ENCODE measurements at places on chromosomes 5 and 9. TPM values are rescaled to one million over a fixed set of nuclear protein-coding genes. Genes with fewer than 3 reads are reported as not detected.

GRCh38 chr5:43642428-43642827 lies 39.4 kb downstream of the NNT start:
- H3K27ac ChIP-seq = no peak overlapping the region
- H3K36me3 ChIP-seq = peaks cover 19% of the 10 kb centered on the region
- peaks cover 22% of the 10 kb centered on the region for H3K4me1 ChIP-seq
- H3K27me3 ChIP-seq = no peaks in the 10 kb centered on the region

DNA sequence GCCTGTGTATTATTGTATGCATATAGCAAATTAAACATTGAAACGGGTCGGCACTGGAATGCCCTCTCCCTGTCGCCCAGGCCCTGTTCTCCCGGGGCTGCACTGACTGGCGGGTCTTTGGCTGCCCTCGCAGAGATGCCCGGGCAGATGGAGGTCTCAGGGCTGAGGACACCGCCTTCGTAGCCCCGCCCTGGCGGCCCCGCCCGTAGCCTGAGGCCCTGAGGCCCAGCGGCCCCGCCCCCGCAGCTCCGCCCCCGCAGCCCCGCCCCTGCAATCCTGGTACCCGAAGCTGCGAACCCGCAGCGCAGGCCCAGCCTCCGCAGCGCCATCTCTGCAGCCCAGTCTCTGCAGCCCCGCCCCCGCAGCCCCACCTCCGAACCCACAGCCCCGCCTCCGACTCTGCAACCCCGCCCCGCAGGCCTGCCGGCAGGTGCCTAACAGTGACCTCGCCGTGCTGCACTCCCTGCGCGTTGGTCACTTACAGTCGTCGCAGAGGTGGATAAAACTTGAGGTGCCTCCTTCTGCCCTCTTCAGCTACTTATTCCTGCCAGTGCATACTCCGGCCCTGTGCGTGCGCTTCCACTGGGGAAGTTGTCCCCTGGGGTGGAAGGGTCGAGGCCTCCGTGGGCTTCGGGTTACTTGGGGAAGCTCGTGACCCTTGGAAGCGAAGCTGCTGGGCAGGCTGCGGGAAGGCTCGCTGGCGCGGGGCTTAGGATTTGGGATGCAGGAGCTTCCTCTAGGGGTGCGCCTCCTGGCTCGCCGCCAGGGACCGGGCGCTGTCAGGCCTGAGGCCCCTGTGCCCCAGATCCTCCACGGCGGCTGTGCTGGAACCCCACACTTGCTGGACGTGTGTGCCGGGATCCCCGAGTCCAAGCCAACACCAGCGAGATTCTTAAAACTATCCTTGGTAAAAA lies 72.3 kb downstream of the ICE1 start:
- peak overlapping the region; percentile 10 for H3K27ac ChIP-seq
- peaks cover 29% of the 10 kb centered on the region for H3K4me1 ChIP-seq
- no peaks in the 10 kb centered on the region for H3K27me3 ChIP-seq
- H3K36me3 ChIP-seq = peaks cover 13% of the 10 kb centered on the region
- H3K4me3 ChIP-seq = peak overlapping the region; percentile 39

DNA sequence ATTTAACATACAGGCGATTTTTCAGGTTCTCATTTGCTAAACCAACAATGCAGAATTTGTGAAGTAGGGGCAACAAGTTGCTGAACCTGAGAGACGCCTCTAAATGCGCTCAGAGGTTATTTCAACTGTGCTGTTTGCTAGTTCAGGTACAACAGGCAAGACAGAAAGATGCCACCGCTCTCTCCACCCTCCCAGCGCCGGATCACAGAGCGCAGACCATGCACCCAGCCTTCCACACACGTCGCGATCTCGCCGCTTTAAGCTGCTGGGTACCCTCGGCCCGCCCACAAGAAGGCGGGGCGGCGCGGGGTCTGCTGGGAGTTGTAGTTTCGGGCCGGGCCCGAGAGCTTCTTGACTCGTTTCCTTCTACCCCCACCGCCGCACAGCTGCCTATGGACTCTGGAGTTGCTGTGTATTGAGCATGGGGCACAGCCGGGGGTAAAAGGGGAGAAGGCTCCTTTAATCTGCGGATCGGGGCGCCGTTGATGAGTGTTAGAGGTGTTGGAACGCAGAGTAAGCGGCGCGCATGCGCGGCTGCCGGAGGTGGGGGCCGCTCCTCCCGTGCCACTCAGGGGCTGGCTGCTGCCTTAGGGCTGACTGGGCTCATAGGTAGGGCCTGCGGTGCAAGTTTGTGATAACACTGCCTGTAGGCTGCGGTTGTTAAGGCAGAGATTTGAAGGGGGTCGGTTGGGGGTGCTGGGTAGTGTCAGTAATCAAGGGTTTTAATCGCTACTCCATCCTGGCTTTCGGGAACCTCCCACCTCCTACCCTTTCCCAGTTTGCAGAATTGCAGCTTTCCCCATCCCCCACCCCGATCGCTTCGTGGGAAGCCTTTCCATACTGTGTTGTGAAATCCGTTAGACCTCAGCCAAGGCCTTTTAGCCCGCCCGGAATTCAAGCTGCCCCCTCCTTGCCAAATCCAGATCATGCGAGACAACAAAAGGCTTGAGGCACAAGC lies 40.3 kb upstream of the ABCA1 start:
- H3K36me3 ChIP-seq = no peaks in the 10 kb centered on the region
- peaks cover 35% of the 10 kb centered on the region for H3K4me1 ChIP-seq

- H3K27ac ChIP-seq = no peak overlapping the region
- no peaks in the 10 kb centered on the region for H3K27me3 ChIP-seq
- H3K4me3 ChIP-seq = no peak overlapping the region
- DNase-seq = no peak
These were observed 5.5 kb upstream of the PSAT1 start for GRCh38 chr9:78291240-78291925.

DNA sequence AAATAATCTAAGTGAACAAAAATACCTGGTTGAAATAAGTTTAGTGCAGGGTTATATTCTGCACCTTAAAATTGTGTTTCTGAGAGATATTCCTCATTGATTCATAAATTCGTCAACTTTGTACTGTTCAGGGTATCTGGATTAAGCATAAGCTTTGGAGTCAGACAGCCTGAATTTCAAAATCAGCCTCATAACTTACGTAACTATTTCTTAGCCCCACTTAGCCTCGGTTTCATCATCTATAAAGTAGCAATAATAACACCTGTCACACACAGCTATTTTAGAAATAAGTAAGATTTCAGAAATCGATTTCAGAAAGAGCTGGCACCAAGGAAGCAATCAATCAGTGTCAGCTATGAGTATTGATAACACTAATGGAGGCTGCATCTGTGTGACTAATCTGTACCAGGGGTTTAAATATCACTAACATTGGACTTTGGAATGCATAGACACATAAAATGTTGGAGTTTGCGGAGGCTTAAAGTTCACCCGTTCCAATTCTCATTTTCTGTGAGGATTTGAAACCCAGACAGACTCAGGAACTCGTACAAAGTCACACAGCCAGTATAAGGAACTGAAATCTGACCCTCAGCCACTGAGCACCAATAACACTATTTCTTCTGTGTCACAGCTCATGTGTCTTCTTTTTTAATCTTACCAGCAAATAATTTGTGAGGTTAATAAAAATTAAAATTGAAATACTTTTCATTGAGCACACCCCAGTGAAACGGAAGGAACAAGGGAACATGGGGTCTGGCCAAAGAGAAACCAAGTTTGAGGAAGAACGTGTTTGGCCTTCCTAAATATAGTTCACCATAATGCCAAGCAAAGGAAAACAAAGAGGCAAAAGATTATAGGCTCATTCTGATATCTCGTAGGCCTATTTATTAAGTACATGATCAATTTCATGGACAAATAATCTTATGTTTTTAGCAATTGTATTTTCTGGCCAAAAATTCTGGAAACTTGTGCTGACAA lies 194.4 kb upstream of the PTGER4 start:
- no peak overlapping the region for H3K27ac ChIP-seq
- H3K4me3 ChIP-seq = no peak overlapping the region
- H3K36me3 ChIP-seq = no peaks in the 10 kb centered on the region

- H3K4me1 ChIP-seq = no peaks in the 10 kb centered on the region
- H3K36me3 ChIP-seq = no peaks in the 10 kb centered on the region
- DNase-seq = no peak
- H3K4me3 ChIP-seq = no peak overlapping the region
- H3K27me3 ChIP-seq = no peaks in the 10 kb centered on the region
- no peak overlapping the region for H3K27ac ChIP-seq
These were observed 150.9 kb downstream of the ADGRV1 start for GRCh38 chr5:90709323-90710155.

DNA sequence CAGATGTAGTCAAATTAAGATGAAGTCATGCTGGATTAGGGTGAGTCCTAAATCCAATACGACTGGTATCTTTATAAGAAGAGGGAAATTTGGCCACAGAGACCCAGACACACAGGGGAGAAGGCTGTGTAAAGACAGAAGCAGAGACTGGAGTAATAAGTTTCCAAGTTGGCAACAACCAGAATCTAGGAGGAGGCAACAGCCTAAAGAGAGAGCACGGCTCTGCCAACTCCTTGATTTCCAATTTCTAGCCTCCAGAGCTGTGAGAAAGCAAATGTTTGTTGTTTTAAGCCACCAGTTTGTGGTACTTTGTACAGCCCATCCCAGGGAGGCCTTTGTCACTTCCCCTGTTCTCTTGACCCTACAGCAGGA lies 74.4 kb downstream of the ATG10 start:
- no peak for DNase-seq
- H3K4me3 ChIP-seq = no peak overlapping the region
- no peaks in the 10 kb centered on the region for H3K36me3 ChIP-seq

- H3K4me3 ChIP-seq = no peak overlapping the region
- no peaks in the 10 kb centered on the region for H3K27me3 ChIP-seq
- H3K4me1 ChIP-seq = no peaks in the 10 kb centered on the region
- no peak overlapping the region for H3K27ac ChIP-seq
These were observed 48.2 kb downstream of the FRMD3 start for GRCh38 chr9:83489961-83490360.

- no peak overlapping the region for H3K4me3 ChIP-seq
- peaks cover 38% of the 10 kb centered on the region for H3K36me3 ChIP-seq
- no peak overlapping the region for H3K27ac ChIP-seq
- H3K27me3 ChIP-seq = no peaks in the 10 kb centered on the region
- H3K4me1 ChIP-seq = no peaks in the 10 kb centered on the region
- DNase-seq = no peak
These were observed 94.7 kb downstream of the NLN start for GRCh38 chr5:65816729-65817128.

GRCh38 chr5:107121793-107122519 lies 548.8 kb downstream of the EFNA5 start:
- H3K27me3 ChIP-seq = no peaks in the 10 kb centered on the region
- H3K4me3 ChIP-seq = no peak overlapping the region
- no peak for DNase-seq
- H3K27ac ChIP-seq = no peak overlapping the region

DNA sequence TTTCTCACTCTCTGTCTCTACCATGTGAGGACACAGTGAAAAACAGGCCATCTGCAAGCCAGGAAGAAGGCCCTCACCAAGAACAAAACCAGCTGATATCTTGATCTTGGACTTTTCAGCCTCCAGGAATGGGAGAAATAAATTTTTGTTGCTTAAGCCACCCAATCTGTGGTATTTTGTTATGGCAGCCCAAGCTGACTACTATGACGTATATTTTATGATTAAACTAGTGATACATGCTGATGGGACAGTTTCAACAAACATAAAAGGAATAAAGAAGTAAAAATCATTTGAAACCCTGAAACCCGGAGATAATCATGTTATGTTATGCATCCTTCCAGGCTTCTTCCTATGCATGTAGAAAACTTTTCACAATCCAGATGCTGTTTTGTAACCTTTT lies 71.5 kb upstream of the ERBIN start:
- no peaks in the 10 kb centered on the region for H3K27me3 ChIP-seq
- H3K4me1 ChIP-seq = no peaks in the 10 kb centered on the region
- no peak overlapping the region for H3K27ac ChIP-seq
- H3K4me3 ChIP-seq = no peak overlapping the region
- H3K36me3 ChIP-seq = no peaks in the 10 kb centered on the region

The STC2 gene
- 79.7 TPM for total RNA-seq

The ENTREP1 gene
- total RNA-seq = 16.2 TPM

Data from esophagus muscularis mucosa (tissue), 4 donors.